ENCODE measurements at places on chromosomes 5 and 9. TPM values are rescaled to one million over a fixed set of nuclear protein-coding genes. Genes with fewer than 3 reads are reported as not detected.

The NIPSNAP3A gene
- 11.7 TPM for total RNA-seq

The LHX6 gene
- total RNA-seq = not detected

The PFN3 gene
- total RNA-seq = not detected

The FBXW11 gene
- total RNA-seq = 33.8 TPM

The SPINK5 gene
- not detected for total RNA-seq

DNA sequence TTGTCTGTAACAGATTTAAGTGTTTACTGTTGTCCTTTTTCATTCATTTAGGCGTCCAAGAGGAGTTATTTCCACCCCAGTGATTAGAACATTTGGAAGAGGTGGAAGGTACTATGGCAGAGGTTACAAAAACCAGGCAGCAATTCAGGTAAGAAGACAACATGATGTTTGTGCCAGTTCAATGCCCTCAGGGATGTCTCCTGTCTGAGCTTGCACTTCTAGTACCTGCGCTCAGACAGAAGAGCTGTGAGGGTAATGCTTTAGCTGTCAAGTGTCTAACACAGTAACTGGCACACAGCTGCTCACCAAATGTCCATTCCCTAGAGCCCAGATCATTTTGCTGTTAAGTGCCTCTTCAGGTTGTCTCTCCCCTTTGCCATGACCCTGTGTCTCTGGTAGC is 14.2 kb upstream of the PHF2 start:
- no peak overlapping the region for H3K27ac ChIP-seq
- DNase-seq = no peak
- no peak overlapping the region for H3K4me3 ChIP-seq
- H3K4me1 ChIP-seq = peaks cover 17% of the 10 kb centered on the region
- H3K27me3 ChIP-seq = no peaks in the 10 kb centered on the region

DNA sequence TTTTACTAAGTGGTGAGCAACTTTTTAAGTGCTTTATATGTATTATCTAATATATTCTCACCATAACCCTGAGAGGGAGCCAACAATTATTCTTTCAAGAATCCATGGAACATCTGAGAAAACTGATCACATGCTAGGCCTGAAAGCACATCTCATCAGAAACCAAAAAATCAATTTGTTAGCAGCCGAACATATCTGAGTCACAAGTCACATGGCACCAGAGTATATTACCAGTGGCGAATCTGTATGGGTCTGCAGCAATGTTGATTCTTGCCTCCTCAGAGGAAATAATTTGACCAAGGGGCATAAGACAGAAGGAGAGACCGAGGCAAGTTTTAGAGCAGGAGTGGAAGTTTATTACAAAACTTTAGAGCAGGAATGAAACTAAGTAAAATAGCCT is 25.3 kb upstream of the SIL1 start:
- H3K4me3 ChIP-seq = no peak overlapping the region
- H3K27ac ChIP-seq = no peak overlapping the region
- H3K4me1 ChIP-seq = no peaks in the 10 kb centered on the region
- no peak for DNase-seq
- H3K36me3 ChIP-seq = no peaks in the 10 kb centered on the region

GRCh38 chr9:110283751-110284150 is 27.4 kb upstream of the TXN start:
- H3K4me3 ChIP-seq = no peak overlapping the region
- peaks cover 7% of the 10 kb centered on the region for H3K27me3 ChIP-seq
- no peaks in the 10 kb centered on the region for H3K36me3 ChIP-seq
- H3K27ac ChIP-seq = no peak overlapping the region
- peaks cover 3% of the 10 kb centered on the region for H3K4me1 ChIP-seq
- DNase-seq = no peak

DNA sequence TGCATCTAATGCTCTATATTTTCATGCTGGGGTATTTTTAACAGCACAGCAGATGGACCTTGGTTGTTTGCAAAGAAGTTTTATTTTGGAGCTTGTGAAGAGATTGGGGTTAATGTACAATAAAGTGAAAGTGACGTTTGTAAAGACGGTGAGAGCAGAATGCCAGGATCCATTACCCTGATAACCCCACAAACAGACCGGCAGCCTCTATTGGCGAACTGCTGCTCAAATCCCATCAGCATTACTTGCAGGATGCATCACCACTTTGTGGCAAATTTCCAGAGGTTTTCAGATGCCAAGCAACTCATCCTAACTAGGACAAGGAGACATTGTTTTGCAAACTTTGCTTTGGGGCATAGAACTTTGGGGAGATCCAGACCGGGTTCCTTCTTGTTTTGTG is 383.3 kb upstream of the ZNF462 start:
- H3K27me3 ChIP-seq = no peaks in the 10 kb centered on the region
- no peak for DNase-seq
- H3K36me3 ChIP-seq = no peaks in the 10 kb centered on the region
- H3K4me3 ChIP-seq = no peak overlapping the region

DNA sequence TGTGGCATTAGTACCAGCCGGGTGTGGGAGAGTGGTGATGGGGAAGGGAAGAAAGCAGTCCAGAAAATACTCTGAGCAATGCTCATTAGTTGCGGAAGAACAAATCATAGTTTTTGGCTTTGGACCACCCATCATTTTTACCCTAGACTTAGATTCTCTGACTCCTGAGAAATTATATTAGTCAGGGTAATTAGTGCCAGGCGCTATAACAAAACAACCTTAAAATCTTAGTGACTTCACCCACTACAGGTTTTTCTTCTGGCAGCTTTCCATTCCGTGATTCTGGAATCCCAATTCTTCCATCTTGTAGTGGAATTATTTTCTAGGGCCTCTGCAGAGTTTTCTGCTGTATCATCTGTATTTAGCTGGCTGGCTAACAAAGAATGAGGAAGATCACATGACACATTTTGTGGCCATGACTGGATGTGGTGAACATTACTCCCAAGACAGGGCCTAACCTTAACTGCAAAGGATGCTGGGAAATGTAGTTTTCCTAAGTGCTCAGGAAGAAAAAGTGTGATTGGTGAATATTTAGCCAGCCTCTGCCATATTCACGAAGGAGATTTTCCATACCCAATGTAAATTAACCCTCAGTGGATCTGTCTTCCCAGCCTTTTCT is 373.0 kb upstream of the MEF2C start:
- peaks cover 2% of the 10 kb centered on the region for H3K27me3 ChIP-seq
- H3K27ac ChIP-seq = no peak overlapping the region
- DNase-seq = no peak
- no peaks in the 10 kb centered on the region for H3K36me3 ChIP-seq
